ENCODE measurements at places on chromosomes 6 and 20.

GRCh38 chr6:63558278-63558677 lies 14.0 kb upstream of the LOC128125822 start:
- no peak for DNase-seq

DNA sequence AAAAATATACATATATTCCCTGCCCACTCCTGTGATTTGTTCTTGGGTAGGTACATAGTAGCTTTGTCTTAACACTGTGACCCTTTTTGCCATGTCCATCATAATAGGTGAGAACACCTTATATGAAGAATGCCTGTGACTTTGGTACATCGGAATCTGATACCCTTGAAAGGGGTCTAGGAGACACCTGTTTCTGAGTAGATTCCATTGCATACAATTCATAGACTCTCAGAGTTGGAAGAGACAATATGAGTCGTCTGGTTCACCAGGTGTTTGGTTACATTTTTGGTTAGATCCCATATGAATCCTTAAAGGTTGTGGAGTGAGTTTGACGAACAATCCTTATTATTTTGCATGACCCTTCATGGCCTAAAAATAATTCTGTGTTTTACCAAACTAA lies 36.3 kb downstream of the RNF144B start:
- DNase-seq = no peak

DNA sequence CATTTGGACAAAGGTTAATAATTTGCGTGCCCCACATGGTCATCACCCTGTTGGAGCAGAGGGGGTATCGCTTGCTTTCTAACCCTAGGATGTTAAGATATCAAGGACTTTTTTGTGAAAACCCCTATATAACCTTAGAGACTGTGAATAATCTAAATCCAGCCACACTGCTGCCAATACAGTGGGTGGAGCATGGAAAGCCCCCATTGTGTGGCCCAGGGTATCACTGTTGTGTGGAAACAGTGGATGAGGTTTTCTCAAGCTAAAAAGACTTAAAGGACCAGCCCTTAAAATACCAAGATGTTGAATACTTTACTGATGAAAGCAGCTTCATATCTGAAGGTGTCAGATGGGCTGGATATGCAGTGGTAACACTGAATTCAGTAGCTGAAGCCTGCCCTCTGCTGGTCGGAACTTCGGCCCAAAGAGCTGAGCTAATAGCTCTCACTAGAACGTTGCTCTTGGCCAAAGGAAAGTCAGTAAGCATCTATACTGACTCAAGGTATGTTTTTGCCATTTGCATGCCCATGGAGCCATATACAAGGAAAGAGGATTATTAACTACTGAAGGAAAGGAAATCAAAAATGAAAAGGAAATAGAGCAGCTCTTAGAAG lies 695.2 kb downstream of the PHF3 start:
- DNase-seq = no peak

GRCh38 chr20:53930651-53931504 lies 139.5 kb downstream of the BCAS1 start:
- DNase-seq = no peak

DNA sequence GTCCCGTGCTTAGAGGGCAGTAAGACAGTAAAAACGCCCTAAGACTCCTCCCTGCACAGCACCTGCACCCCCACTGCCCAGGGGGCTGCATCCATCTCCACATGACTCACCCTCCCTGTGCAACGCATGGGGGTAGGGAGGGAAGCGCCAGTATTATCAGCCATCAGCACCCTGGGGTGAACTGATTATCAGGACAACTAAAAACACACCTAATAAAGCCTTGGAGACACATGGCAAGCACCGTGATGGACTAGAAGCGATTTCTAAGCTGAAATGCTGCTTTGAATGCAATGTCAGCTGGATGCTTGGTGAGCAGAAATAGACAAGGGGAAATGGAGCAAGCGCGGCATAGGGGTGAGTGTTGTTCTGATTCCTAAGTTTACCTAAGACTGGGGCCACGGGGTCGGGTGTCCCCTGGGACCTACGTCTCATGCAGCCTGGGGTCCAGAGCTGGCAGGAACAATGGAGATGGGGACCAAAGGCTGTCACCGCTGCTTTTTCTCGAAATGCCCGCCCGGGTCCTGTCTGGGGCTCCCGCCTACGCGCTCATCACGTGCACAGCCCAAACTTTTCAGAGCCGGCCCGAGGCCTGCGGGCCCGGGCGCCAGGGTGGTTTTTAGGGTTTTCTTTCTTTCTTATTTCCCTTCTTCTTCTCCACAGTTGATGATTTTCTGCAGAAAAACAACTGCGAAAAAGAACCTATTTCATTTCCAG lies 702 bp upstream of the TNFAIP3 start:
- no peak for DNase-seq

- DNase-seq = no peak
Measured at GRCh38 chr6:142408409-142408808, 106.6 kb downstream of the ADGRG6 start.

GRCh38 chr20:60292001-60292520 lies 333.8 kb downstream of the CDH26 start:
- DNase-seq = no peak

DNA sequence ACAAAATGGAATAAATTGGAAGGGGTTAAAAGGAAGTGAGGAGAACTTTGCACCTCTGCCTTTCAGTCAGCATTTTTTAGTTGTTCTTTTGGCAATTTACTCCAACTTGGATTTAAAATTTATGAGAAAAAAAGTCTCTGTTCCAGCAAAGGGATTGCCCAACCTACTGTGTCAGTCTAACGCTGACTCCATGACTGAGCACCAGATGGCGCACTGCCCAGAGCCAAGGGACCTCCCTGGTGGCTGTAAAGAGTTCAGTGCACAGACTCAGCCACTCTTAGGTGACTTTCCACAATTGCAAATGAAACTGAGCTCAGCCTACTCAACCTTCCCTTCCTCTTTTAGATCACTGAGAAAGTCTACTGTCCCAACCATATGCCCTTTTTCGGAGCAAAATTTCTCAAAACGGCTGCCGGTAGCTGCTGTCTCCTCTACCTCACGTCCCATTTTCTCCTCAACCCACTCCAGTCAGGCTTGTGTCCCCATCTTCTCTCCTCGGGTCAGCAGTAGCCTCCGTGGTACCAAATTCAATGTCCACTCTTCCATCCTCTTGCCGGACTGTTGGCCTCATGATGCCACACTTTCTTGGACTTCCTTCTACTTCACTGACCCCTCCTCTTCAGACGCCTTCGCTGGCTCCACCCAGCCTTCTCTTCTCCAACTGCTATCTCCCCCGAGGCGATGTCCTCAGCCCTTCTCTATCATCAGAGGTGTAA lies 38.7 kb downstream of the GSTA2 start:
- DNase-seq = peak; percentile 12

GRCh38 chr20:11354846-11355245 lies 562.8 kb upstream of the BTBD3 start:
- no peak for DNase-seq

DNA sequence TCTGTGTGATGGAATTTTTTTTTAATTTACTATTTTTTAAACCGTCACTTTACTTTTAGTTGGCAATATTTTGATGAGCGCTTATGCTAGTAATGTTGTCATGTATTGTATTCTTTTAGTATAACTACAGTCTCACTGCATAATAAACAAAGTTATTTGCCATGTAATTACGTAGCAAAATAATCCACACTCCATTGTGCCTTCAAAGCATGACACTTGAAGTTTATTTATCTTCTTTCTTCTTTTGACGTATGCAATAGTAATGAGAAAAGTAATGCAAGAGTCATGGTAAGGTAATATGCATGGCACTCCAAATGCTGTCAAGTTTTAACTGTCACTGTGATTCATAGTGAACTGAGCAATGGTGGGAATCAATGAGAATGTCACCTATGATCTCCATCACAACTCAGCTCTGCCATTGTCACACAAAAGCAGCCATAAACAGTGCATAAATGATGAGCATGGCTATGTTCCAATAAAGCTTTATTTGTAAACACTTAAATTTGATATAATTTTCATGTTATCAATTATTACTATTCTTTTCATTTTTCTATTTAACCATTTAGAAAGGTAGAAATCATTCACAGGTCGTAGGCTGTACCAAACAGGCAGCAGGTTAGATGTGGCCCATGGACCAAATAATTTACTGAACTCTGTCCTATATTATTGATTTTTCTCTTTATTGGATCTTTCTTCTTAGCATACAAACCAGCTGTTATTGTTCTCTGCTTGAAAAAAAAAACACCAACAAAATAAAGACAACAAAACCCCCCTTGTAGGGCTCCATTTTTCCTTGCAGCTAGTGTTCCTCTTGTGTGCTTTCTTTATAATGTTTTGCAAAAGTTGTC lies 27.1 kb downstream of the RNF217 start:
- DNase-seq = no peak

DNA sequence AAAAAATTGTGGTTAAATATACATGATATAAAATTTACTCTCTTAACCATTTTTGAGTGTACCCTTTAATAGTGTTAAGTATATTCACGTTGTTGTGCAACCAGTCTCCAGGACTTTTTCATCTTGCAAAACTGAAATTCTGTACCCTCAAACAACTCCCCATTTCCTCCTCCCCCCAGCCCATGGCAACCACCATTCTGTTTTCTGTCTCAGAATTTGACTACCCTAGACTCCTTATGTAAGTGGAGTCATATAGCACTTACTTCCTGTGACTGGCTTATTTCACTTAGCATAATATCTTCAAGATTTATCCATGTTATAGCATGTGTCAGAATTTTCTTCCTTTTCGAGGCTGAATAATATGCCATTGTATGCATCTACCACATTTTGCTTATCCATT lies 5.1 kb downstream of the VPS16 start:
- no peak for DNase-seq

GRCh38 chr20:39123185-39123557 lies 161.0 kb downstream of the DHX35 start:
- no peak for DNase-seq

DNA sequence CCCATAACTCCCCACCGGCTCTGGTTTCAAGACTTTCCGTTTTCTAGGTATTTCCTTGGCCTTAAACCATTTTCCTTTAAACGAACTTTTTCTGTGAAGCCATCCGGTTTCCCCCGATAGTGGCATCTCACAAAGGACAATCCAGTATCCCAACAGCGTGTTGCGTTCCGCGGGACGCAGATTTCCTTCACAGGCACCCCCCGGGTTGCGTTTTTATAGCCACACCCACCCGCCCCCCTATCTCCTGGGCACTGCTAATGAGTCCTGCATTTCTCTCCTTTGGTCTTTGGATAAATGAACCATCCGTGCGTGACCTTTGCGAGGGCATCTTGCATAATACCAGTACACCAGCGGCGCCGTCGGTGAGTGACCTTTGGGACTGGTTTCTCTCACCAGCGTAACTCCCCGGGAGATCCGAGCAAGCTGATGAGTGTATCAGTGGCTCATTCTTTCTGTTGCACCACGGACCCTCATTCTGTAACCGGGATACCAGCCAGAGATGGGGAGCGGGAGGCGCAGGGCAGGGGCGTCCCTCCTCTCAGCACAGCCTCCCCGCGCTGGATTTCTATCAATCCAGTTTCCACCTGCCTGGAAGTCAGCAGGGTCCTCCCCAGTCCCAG lies 586 bp upstream of the NQO2 start:
- no peak for DNase-seq

DNA sequence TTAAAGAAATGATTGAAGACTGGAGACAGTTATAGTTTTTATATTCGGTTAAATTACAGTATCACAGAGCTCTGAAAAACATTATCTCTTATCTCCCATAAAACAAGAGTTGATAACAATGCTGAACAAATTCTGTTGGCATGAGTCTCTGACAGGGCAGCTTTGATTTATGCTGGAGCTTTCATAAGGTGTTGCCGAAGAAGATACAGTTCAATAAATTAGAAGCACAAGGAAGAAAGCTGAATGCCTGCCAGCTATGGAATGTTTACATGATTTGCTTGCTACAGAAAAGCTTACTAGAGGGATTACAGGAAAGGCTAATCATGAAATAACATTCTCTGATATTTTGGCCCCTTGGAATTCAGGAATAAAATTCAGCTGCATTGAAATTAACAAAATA lies 431.9 kb upstream of the GJE1 start:
- no peak for DNase-seq

DNA sequence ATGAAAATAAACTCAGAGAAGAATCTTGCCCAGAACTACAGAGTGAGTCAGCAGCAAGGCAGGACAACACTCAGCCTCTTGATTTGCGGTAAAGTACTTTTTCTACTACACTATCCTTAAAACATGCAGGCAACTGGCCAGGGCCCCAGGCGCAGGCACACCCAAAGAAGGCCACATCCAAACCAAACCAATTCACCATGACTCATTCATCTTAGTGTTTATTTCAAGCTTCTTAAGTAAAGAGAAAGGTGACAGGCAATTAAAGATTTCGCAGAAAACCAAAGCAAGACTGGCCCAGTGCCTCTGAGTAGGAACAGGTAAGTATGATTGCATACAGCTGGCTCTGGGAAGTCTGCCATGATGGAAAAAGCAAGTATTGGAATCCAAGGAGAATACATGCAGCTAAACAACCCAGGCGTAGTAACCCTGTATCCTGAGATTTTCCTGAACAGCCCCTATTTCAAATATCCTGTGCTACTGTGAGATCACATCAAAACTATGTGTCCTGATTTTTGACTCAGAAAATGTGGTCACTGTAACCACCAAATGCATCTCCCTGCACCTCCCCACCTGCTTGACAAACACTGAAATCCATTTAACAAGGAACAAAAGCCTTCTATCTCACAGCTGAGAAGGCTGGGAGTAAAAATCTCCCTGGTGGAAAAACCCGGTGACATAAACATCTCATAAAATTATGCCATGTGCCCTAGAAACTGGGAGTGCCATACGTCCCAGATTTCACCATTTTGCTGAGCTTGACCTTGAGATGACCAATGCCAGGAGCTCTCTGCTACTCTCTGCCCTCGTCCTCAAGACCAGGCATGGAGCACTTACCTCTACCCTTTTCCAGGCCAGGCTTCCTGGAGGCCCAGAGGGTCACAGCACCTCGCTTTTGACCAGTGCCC lies 12.4 kb downstream of the WFDC3 start:
- DNase-seq = no peak

GRCh38 chr6:42624601-42625000 lies 60.8 kb downstream of the UBR2 start:
- no peak for DNase-seq

GRCh38 chr20:50146732-50147662 lies 6.5 kb downstream of the PEDS1 start:
- peak; percentile 70 for DNase-seq

GRCh38 chr6:105282631-105283585 lies 103.1 kb upstream of the POPDC3 start:
- DNase-seq = no peak

DNA sequence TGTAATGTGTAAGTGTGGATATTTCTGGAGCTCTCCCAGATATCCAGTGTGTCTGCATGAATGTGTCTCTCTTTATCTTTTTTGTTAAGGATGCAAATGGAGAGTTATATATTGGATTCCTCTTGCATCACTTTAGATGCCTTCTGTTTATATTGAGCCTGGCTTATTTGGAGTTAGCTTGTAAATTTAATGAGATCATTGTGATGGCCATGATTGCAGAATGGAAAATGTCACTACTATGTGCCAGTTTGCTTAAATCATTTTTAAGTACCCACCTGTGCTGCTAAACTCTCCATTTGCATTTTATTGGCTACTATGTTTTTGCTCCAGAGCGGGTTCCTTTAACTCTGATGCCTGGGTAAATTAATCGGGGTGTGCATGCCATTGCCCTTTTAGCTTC lies 334.8 kb downstream of the UTRN start:
- DNase-seq = no peak
